ENCODE measurements at places on chromosomes 13 and 19.

DNA sequence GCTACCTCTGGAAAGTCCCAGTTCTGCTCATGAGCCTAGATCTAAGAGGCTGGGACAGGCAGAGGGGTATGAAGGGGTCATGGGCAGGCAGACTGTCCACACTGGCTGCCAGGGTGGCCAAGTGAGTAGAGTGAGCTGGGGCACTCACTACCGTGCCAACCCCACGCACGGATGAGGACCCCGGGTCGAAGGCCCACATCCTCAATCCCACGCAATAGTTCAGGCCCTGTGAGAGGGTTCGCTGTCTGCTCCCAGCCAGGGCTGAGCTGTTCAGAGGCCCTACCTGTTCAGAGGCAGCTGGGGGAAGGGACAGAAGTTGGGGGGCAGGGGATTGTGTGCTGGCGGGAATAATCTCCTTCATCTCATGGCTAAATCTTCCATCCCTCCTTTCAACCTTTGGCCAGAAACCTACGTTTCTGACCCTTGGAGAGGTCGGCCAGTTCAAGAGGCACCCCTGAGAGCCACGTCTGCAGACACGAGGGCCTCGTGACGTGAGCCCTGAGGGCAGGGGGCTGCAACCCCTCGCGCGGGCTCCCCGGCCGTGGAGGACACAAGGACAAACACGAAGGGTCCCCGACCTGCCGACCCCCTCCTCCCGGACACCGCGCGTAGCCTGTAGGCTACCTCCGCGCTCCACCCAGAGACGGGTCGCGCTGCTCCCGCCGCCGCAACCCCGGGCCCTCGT is 1.0 kb upstream of the RPS5 start:
- DNase-seq: no peak

DNA sequence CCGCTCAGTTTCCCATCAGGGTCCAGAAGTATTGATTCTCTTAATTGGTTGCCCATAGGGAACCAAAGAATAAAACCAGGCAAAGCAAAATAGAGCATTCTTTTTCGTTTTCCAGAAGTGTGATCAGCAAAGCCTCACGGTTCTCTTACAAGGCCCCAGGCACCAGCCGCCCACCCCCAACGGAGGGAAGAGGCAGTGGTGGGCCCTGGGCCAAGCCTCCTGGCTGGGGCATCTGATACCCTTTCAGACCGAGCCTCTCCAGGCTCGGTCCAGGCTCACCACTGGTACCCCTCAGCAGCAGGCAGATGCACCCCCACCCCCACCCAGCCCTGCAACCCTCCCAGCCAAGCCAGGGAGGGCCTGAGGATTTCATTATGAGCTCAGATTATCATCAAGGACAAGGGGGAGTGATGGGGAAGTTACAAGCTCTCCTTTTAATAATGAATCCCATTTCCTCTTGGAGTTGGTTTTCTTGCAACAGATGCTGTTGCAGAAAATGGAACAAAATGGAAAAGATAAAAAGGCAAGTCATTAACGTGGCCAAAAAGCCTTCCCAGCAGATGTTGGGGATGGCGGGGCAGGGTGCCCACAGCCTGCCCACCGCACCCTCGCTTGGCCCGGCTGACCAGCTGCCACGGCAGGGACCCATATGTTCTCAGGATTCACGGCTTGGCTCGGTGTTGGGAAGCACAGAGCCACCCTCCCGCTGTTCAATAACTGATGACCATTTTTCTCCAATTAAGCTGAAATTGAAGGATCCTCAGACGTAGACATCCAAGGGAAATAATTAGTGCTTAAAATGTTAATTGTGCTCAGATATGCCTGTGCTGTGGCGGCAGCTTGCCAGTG is 45.9 kb upstream of the KCTD15 start:
- DNase-seq: no peak

DNA sequence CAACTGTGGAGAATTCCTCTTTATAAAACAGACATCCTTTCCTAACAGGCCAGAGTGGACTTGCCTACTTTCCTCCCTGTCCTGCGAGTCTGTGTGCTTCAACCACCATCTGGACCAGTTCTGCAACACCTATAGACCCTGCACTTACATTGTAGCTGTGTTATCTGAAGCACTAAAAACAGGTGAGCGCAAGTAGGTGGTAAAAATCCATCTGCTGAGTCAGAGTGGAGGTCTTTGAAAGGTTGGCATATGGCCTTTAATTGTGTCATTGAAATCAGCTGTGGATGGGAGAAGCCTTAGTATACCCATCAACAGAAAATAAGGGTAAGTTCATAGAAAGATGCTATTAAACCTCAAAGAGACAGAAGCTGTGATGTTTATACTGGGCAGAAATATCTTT is 7.6 kb upstream of the NALCN start:
- DNase-seq: no peak

DNA sequence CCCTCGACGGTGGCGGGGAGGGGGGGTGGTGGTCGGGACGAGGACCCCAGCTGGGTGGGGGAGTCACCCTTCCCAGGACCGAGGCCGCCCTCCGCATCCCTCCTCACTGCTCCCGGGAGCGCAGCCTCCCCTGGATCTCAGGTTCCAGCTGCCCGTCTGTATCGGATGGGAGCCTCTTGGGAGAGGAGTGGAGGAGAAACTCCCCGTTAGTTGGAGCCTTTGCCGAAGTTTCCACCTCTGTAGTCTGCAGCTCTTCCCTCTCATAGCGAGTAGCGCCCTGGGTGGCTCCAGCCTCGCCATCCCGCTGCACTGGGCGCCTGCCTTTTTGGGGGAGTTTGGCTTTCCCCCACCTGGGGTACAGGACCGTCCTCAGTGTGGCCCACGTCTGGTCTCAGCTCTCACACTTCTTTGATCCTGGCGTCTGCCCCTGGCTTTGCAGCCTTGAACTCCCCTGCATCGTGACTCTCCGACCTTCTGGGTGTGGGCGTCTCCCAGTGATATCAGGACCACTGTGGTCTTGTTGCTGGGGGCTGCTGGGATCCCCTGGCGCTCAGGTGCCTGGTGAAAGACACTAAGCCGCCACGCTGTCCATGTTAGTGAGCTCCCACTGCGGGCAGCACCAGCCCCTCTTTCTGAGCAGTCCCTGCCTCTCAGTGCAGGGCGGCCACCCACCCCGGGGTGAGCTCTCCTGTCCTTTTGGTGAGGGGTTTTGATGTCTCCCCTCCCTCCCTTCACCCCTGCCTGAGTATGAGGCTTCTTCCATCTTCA is 1.1 kb downstream of the CNOT3 start:
- DNase-seq: no peak

GRCh38 chr13:112642090-112642460 is 47.8 kb upstream of the ATP11A start:
- no peak for DNase-seq

DNA sequence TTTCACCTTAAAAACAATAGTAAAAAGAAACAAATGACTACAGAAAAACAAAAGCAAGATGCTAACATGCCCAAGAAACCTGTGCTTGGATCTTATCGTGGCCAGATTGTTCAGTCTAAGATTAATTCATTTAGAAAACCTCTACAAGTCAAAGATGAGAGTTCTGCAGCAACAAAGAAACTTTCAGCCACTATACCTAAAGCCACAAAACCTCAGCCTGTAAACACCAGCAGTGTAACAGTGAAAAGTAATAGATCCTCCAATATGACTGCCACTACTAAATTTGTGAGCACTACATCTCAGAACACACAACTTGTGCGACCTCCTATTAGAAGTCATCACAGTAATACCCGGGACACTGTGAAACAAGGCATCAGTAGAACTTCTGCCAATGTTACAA is 6.0 kb downstream of the CKAP2 start:
- no peak for DNase-seq

DNA sequence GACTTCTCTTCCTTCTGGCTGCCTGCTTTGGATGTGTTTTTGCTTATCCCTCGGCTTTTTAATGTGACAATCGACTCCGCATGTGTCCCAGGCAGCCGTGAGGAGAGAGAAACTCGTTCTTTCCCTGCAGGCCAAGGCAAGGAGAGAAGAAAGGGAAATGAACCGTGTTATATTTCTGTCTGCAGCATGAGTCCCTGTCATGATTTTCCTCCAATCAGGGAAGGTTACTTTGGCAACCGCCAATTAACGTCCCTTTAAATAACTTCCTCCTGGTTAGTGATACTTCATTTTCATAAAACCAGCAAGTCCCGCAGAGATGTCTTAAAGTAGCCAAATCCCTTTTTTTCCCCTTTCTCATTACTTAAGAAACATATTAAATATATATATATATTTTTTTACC is 42.6 kb downstream of the RFC3 start:
- DNase-seq: no peak

DNA sequence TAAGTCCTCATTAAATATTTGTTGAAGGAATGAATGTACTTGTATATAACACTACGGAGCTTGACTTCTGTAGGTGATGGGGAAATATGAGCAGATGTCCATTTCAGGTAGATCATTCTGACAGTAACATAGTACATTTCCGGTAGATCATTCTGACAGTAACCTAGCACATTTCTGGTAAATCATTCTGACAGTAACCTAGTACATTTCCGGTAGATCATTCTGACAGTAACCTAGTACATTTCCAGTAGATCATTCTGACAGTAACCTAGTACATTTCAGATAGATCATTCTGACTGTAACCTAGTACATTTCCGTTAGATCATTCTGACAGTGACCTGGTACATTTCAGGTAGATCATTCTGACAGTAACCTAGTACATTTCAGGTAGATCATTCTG is 2.5 kb downstream of the PHF11 start:
- DNase-seq: no peak

GRCh38 chr13:27921421-27921960 is 1.7 kb downstream of the PDX1 start:
- no peak for DNase-seq

GRCh38 chr19:54255105-54255775 is 1.8 kb downstream of the LILRB5 start:
- DNase-seq: no peak

DNA sequence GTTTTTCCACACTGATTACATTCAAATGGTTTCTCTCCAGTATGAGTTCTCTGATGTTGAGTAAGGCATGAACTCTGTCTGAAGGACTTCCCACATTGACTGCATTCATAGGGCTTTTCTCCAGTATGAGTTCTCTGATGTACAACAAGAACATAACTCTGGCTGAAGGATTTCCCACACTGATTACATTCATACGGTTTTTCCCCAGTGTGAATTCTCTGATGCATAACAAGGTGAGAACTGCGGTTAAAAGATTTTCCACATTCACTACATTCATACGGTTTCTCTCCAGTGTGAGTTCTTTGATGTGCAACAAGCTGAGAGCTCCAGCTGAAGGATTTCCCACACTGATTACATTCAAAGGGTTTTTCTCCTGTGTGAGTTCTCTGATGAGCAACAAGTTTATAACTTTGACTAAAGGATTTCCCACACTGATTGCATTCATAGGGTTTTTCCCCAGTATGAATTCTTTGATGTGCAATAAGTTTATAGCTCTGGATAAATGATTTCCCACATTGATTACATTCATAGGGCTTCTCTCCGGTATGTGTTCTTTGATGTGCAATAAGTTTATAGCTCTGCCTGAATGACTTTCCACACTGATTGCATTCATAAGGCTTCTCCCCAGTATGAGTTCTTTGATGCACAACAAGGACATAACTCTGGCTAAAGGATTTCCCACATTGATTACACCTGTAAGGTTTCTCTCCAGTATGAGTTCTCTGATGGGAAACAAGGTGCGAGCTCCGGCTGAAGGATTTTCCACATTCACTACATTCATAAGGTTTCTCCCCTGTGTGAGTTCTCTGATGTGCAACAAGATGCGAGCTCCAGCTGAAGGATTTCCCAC is 23.5 kb downstream of the ZNF180 start:
- DNase-seq: no peak

DNA sequence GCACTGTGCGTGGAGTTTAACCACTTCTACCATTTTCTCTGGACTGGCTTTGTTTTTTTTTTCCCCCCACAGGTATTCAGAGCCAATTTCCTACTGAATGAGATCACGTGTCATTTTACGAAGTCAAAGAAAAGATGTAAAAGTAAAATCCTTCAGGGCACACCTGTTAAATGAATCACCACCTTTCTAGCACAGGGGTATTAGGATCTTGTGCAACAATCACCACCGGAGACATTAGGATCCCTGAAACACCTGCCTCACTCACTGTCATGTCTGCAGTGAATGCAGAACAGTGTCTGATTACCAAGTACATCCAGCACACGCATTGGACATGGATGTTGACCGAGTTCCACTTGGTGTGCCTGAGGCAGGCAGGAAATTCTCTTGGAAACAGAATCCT is 17.2 kb downstream of the BRD4 start:
- DNase-seq: no peak

DNA sequence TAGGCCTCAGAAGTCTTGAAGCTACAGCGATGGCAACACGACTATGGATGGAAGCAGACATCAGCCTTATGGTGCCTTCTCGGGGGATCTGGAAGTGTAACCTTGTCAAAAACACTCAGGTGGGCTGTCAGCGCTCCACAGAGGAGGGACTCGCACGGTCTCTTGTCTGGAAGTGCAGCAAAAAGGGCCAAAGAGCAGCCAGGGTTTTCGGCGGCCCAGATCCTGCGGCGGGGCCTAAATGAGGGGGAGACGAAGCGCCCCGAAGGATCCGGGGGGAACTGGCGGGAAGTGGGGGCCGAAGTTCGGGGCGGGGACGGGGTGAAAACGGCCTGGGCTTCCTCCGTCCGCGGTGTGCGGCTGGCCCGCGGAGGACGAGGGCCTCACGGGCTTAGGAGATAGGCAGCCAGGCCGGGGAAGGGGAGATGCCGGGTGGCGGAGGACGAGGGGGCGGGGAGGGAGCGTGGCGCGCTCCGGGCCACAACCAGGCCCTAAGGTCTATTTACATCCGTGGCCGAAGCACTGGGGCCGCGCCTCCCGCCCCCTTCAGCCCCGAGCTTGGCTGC is 637 bp downstream of the RANBP3 start:
- DNase-seq: no peak

DNA sequence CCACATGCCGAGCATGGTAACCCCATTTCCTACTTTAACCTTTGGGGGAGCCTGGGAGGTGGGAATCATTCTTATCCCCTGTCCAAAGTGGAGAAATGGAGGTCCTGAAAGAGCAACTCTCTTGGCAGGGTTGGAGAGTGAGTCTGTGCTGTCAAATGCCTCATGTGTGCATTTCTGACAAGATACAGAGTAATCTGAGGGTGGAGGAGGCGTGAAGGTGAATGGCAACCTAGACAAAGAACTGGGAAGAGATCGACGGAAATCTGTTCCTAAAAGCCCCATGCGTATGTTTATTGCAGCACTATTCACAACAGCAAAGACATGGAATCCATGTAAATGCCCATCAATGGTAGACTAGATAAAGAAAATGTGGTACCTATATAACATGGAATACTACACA is 63.8 kb upstream of the USP29 start:
- no peak for DNase-seq

DNA sequence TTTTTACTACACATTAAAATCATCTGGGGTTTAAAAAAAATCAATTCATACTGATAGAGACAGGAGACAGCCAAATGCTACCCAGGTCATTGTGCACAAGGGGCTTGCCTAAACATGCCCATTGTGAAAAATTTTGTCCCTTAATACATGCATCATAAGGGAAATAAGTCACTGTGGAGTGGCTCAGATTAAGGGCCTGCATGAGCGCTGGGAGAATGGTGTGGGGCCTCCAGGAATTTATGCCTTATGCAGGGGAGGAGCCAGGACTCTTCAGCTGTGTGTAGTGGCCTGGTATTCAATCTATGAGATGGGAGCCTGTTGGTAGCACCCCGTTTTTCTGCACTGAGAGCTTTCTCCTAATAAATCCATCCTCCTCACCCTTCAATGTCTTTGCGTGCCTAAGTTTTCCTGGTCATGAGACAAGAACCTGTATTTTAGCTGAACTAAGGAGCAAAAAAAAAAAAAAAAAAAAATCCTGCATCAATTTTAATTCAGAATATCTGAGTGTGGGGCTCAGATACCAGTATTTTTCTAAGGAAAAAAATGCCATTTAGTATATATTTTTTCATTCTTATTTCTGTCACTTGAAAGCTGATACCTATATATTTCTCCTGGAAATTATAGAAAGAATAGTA is 997.6 kb upstream of the ATXN8OS start:
- no peak for DNase-seq

- DNase-seq: no peak
These were observed 94.3 kb upstream of the MBNL2 start for GRCh38 chr13:97127842-97128241.
